Aorta (tissue), 5 donors: ENCODE measurements at places on chromosomes 1 and 21. TPM values are rescaled to one million over a fixed set of nuclear protein-coding genes. Genes with fewer than 3 reads are reported as not detected.
A peak's percentile ranks its signal among the peaks of the same experiment; 100 is the strongest.

GRCh38 chr1:99638853-99639252 is 7.1 kb upstream of the PALMD start:
- no peak for DNase-seq

DNA sequence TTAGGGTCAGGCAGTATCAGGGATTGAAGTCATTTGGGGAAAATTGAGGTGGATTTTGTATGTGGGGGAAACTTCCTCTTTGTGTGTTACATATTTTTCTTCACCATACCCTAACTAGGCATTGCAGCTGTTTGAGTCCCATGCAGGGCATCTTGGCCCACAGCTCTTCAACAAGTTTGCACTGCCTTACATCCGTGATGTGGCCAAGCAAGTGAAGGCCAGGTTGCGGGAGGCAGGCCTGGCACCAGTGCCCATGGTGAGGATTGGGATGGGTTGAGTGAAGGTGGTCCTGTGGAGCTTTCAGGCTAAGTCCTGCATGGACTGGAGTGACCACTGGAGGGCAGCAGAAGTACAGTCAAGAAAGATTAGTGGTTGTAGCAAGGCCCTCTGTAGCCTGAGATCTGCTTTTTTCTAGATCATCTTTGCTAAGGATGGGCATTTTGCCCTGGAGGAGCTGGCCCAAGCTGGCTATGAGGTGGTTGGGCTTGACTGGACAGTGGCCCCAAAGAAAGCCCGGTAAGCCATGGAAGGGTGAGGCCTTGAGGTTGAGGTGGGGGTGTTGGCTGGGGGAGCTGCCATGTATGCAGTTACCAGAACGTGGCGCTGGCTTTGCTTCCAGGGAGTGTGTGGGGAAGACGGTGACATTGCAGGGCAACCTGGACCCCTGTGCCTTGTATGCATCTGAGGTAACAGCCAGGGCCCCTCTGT is 2.4 kb downstream of the UROD start:
- peak; percentile 85 for DNase-seq

ERI3 gene
- total RNA-seq, result 44.2 TPM

IRF6 gene
- total RNA-seq, result 1.9 TPM

- no peak for DNase-seq
Observed at GRCh38 chr1:64515427-64515826, 45.5 kb downstream of the CACHD1 start.

- no peak for DNase-seq
Observed at GRCh38 chr1:55572878-55573734, 357.9 kb upstream of the USP24 start.

GRCh38 chr21:35780983-35781382 is 279.3 kb downstream of the SETD4 start:
- no peak for DNase-seq

- DNase-seq, result no peak
Observed at GRCh38 chr1:93990010-93990409, 80.8 kb upstream of the GCLM start.

- peak; percentile 72 for DNase-seq
Observed at GRCh38 chr1:184210862-184211261, 159.3 kb downstream of the TSEN15 start.

GRCh38 chr1:240217403-240217802 is 125.7 kb downstream of the FMN2 start:
- DNase-seq, result no peak

DNA sequence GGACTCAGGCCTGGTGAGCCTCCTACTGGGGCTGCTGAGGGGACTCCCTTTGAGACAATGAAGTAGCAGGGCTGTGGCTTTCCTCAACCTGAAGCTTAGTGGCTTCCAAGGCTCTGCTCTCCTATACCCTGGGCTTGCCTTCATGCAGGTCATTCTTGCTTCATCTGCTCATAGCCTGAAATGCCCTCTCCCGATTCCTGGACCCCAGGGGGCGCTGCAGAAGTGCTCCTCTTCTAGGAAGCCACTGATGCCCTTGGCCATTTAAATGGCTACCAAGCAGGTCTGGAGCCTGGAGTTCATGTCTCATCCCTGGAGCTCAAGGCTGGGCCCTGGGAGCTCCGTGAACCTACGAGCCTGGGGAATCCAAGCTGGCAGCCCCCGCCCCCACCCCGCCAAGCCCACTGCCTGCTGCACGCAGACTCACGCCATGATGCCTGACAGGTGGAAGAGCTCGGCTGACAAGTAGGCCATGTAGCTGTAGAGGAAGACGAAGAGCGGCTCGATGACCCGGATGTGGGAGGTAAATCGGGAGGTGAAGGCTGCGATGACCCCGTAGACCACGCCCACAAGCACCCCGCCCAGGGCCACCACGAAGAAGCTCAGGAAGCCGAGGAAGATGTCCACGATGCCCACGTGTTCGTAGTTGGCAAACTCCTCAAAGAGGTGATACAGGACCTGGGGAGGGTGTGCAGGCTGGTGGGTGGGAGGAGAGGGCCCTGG is 45.7 kb downstream of the SLC9A1 start:
- no peak for DNase-seq

DNAH14 gene
- total RNA-seq, result 11.3 TPM

BARHL2 gene
- total RNA-seq, result not detected

DNA sequence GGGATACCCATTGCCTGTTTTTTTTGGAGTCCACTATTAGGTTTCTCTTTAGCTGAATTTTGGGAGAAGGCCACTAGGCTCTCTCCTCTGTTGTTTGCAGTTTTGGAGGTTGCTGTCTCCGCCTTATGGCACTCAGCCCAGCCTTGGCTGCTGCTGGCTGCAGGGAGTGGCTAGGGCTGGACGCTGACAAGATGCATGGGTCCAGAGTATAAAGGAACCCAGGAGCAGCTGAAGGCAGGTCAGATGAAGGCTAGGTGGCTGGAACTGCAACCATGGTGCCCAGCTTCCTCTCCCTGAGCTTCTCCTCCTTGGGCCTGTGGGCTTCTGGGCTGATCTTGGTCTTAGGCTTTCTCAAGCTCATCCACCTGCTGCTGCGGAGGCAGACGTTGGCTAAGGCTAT is at the start of gene CYP4B1:
TSS of gene CYP4B1 (plus strand) at position 237 of the 400 bp plus-strand sequence. CDS start at position 273, 36 bp downstream.
- DNase-seq, result peak; percentile 72

KRTAP12-2 gene
- total RNA-seq, result not detected

SYTL1 gene
- total RNA-seq, result 1.8 TPM

RNF115 gene
- 29.7 TPM for total RNA-seq

GRCh38 chr1:31839662-31840343 is 24.0 kb upstream of the SPOCD1 start:
- DNase-seq, result no peak
